ENCODE measurements at places on chromosomes 1 and 21. TPM values are rescaled to one million over a fixed set of nuclear protein-coding genes. Genes with fewer than 3 reads are reported as not detected.

The SETSIP gene
- not detected for total RNA-seq

The DMRTA2 gene
- total RNA-seq = 0.18 TPM

The RIT1 gene
- total RNA-seq = 34.5 TPM

The RPE65 gene
- not detected for total RNA-seq

The SERPINC1 gene
- not detected for total RNA-seq

The SPRR3 gene
- total RNA-seq = not detected

The LEPR gene
- total RNA-seq = 2.7 TPM

The BNIPL gene
- total RNA-seq = 0.79 TPM

The CD2 gene
- not detected for total RNA-seq

The BCAR3 gene
- total RNA-seq = 38.5 TPM

The UBL4B gene
- not detected for total RNA-seq

The CD5L gene
- total RNA-seq = not detected

The TTC39A gene
- 1.7 TPM for total RNA-seq

The TMEM200B gene
- 3.8 TPM for total RNA-seq

The ANKRD65 gene
- total RNA-seq = 0.89 TPM

The MRPL37 gene
- total RNA-seq = 96.2 TPM

The HSF2BP gene
- 2.5 TPM for total RNA-seq

The HUNK gene
- 29.1 TPM for total RNA-seq

The FCRLB gene
- 0.40 TPM for total RNA-seq

The RIPPLY3 gene
- total RNA-seq = 3.2 TPM

The CELSR2 gene
- total RNA-seq = 97.1 TPM

The SMIM1 gene
- 4.7 TPM for total RNA-seq

The OLFML2B gene
- total RNA-seq = 5.8 TPM

The FBLIM1 gene
- total RNA-seq = 7.9 TPM

The OR6K2 gene
- not detected for total RNA-seq

The GABRD gene
- 0.54 TPM for total RNA-seq

The KISS1 gene
- not detected for total RNA-seq

The NES gene
- 248 TPM for total RNA-seq

The PDZK1 gene
- total RNA-seq = 1.0 TPM

The SLC44A5 gene
- 9.7 TPM for total RNA-seq

The ACTA1 gene
- 0.48 TPM for total RNA-seq

The APCS gene
- not detected for total RNA-seq

The DSCAM gene
- total RNA-seq = 0.23 TPM

The GPR61 gene
- total RNA-seq = not detected

The GBP7 gene
- total RNA-seq = not detected

The CYP2J2 gene
- 1.3 TPM for total RNA-seq

The HHAT gene
- total RNA-seq = 5.5 TPM

The RORC gene
- total RNA-seq = not detected

The GPATCH2 gene
- 16.6 TPM for total RNA-seq

The SERTAD4 gene
- total RNA-seq = 1.5 TPM
